M059J (cell line): ENCODE measurements at places on chromosomes 6 and 20. TPM values are rescaled to one million over a fixed set of nuclear protein-coding genes. Genes with fewer than 3 reads are reported as not detected.
A peak's percentile ranks its signal among the peaks of the same experiment; 100 is the strongest.

VGLL2 gene
- not detected in 2 replicates for total RNA-seq

TSHZ2 gene
- total RNA-seq = 5.5 and 11.9 TPM in 2 replicates

SASH1 gene
- total RNA-seq = 4.9 and 11.5 TPM in 2 replicates

EMILIN3 gene
- not detected in 2 replicates for total RNA-seq

AURKA gene
- 191 and 212 TPM in 2 replicates for total RNA-seq

GRCh38 chr6:44332585-44332984, 9.9 kb upstream of the SPATS1 start:
- peak; percentile 30 for DNase-seq

GRCh38 chr6:152585236-152585635, 51.9 kb downstream of the SYNE1 start:
- DNase-seq = no peak

DNA sequence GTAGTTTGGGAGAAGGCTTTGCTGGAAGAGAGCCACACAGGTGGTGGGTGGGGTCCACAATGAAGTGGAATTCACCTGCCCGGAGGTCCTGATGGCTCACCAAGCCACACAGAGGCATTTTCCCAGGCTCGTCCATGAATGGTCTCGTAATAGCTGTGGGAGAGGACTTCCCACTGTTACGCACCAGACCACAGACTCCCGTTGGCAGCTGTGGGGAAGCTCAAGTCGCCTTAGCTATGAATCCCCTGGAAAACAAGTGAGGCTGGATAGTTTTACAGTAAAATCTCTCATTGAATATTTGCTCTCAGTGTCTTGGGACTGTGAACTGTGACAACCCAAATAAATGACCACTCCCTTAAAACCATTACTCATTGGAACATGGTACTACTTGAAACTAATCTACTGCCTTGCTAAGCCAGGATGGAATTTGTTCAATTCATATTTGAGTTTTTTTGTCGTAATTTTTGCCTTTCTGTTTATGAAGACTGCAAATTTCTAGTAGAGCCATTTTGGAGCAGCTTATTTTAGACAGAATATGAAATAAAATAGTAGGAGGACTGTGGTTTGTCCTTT, 79.4 kb downstream of the JAG1 start:
- no peak for DNase-seq
